Fibroblast of the conjunctiva (primary cell): ENCODE measurements at places on chromosomes 5 and 9.

GRCh38 chr9:38622288-38622674 lies 1.9 kb upstream of the ANKRD18A start:
- no peak for DNase-seq

DNA sequence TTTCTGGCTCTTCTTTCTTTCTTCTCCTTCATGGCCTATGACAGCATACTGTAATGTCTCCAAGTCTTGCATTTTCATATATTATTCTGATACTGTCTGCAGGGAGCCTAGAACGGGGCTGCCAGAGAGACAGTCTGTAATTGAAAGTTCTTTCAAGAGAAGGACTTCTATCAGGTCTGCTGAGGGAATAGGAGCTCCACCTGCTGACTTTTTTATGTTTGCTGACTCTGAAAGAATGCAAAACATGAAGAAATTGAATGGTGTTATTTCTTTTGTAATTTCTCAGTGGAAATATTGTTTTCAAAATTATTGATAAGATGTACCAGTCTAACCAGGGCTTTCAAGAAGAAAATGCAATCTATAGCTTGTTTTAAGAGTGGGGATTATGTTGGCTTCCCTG lies 121.9 kb upstream of the RFX3 start:
- no peak for DNase-seq

DNA sequence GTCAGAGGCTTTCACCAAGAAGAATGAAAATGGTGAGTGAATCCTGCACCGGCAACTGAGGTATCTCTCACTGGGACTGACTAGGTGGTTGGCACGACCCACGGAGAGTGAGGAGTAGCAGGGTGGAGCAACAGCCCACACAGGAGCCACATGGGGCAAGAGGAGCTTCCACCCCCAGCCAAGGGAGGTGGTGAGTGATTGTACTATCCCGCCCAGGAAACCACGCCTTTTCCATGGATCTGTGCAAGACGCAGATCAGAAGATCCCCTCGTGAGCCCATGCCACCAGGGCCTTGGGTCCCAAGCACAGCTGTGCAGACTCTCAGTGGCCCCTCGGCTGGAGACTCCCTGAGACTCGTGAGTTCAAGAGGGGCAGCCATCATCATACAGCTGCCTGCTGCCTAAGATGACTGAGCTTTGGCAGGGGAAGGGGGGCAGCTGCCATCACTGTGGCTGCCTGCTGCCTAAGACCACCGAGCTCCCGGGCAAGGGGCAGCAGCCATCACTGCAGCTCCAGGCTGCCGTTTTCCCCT lies 229.5 kb downstream of the AP3B1 start:
- no peak for DNase-seq

GRCh38 chr5:116409591-116410296 lies 164.9 kb downstream of the SEMA6A start:
- DNase-seq, result no peak

GRCh38 chr5:59041355-59041754 lies 458.5 kb downstream of the RAB3C start:
- no peak for DNase-seq

GRCh38 chr5:95284572-95285408 lies at the start of gene MCTP1:
Gene MCTP1, minus strand, starts transcription at chr5:95285094.
- DNase-seq, result no peak

GRCh38 chr5:150647275-150648251 lies 7.1 kb downstream of the SYNPO start:
- no peak for DNase-seq

GRCh38 chr5:75510417-75510835 lies 1.0 kb downstream of the CERT1 start:
- DNase-seq, result peak; percentile 12

DNA sequence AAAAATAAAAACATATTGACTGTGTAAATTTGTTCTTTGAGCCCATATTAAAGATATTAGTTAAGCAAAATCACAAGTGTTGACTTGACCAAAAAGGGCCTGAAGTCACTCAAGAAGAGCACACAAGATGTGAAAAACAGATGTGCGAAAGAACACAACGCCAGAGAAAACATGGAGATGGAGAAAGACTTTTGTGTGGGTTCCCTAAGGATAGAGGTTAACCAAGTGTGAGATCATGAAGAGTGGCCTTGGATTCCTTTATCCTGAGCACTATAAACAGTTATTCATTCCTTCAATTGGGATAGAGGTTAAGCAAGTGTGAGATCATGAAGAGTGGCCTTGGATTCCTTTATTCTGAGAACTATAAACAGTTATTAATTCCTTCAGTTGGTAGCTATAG lies 361.8 kb downstream of the CDH18 start:
- DNase-seq, result no peak

DNA sequence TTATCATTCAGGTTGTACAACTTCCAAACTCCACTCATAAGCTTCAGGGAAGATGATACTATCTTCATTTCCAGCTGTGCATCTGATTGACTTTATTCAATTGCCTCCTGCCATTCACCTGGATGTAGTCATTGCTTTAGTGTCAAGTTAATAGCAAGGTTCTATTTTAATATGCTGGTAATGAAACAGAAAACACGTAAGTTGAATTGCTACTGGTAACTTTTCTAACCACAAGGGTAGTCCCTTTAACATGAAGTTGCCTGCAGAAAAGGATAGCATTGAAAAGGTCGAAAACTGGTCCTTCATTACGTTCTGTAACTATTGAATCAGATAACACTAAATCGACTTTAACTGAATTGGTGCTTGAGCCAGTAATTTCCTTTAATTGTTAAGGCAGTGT lies 459.4 kb upstream of the CDH6 start:
- no peak for DNase-seq

DNA sequence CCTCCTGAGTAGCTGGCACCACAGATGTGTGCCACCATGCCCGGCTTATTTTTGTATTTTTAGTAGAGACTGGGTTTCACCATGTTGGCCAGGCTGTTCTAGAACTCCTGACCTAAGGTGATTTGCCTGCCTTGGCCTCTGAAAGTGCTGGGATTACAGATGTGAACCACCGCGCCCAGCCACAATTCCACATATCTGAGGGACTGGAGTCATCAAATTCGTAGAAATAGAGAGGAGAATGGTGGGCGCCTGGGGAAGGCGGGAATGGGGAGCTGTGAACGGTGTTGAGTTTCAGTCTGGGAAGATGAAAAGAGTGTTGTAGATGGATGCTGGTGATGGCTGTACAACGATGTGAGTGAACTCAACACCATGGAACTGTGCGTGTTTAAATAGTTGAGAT lies 1.9 kb upstream of the ABO start:
- DNase-seq, result no peak

GRCh38 chr5:78515670-78516069 lies 132.9 kb downstream of the LHFPL2 start:
- no peak for DNase-seq

- no peak for DNase-seq
These were observed 40.6 kb upstream of the OLFM1 start for GRCh38 chr9:135046739-135047350.

DNA sequence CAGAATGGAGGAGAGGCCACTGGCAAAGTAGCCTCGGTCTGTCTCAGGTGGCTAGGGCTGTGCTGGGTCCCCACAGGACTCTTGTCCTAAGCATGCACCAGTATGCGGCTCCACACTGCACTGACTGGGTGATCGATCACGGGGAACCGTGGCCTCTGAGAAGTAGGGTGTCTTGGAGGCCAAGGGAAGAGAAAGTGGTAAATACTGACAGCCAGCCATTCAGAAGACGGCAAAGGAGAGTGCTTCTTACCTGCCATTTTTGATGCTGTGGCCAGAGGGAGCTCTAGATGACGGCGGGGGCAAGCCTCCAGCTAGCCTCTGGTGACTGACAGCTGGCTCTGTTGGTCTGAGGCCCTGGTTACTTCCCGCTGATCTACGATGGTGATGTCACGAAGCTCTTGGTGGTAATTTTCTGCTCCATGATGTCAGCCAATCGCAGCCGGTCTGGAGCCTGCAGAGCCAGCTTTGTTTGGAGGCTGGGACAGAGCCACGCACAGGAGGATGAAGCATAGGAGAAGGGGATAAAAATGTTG lies 40.4 kb upstream of the GADD45G start:
- DNase-seq, result no peak

DNA sequence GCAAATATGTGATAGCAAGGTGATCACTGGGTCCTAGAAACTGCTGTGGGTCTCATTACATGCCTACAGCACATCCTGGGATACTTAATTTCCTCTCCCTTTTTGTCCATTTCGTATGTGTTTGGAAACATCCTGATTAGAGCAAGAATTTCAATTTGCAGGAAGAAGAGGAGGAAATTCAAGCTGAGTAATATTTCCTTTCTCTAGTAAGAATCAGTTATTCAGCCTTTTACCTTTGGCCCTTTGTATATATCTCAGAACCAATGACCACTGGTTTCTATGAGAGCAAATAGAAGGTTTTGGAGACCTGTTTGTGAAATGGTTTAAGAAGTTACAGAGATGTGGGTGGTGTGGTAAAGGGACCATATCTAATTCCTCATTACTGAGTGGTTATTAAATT lies 171.6 kb downstream of the RMI1 start:
- DNase-seq, result no peak

- no peak for DNase-seq
These were observed 58.6 kb upstream of the PPARGC1B start for GRCh38 chr5:149671544-149671943.

DNA sequence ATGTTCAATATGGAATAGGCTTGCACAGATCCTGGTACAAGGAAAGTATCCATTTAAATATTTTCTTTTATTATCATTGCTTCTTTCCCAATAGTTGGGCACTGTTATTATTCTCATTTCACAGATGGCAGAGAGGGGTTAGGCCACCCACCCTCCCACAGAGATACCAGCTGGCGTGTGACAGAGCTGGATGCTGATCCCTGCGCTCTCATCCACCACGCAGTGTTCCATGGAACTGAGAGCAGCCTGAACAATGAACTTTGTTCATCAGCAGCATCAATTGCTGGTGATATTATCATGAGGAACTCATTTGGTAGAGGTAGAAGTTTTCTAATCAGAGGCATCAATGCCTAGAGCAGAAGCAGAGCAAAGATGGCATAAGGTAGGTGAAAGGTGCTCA lies 227.9 kb downstream of the ESM1 start:
- no peak for DNase-seq

- DNase-seq, result no peak
These were observed 31.1 kb downstream of the IL4 start for GRCh38 chr5:132704875-132705274.

DNA sequence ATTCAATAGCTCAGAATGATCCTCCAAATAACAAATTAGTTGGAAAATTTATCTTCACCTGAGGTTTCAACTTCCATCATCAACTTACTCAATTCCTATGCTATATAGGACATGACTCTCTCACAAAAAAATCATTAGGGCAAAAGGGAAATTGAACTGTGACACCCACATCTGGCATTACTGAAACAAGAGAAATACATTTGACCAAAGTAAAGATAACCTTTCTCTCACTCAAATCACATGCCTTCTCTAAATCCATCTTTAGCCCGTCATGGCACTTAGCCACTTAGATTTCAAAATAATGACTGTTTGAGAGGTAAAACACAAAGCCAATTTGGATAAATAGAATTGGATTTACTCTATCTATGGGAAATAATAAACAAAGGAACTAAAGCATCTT lies 126.4 kb downstream of the ADAMTS6 start:
- no peak for DNase-seq

DNA sequence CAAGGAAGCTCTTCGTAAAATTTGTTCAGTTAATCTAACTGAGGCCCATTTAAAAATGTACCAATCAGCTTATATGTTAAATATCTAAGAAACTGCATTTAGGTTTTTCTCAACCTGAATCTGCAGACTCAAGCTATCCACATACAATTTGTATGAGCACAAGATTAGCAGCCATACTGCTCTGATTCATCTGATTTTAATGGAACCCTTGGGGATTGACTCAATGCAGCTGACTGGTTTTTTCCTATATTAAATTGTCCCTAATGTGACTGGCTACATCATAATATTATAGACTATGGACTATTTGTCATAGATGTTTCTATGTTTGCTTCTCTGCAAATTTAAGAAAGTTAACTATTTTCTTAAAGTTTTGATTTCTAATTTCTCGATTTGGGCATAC lies 451.0 kb upstream of the TUSC1 start:
- peak; percentile 2 for DNase-seq
